ENCODE measurements at places on chromosomes 16 and 17.
A peak's percentile ranks its signal among the peaks of the same experiment; 100 is the strongest.

- ATAC-seq = no peak
Measured at GRCh38 chr17:75664099-75664549, 2.8 kb downstream of the RECQL5 start.

DNA sequence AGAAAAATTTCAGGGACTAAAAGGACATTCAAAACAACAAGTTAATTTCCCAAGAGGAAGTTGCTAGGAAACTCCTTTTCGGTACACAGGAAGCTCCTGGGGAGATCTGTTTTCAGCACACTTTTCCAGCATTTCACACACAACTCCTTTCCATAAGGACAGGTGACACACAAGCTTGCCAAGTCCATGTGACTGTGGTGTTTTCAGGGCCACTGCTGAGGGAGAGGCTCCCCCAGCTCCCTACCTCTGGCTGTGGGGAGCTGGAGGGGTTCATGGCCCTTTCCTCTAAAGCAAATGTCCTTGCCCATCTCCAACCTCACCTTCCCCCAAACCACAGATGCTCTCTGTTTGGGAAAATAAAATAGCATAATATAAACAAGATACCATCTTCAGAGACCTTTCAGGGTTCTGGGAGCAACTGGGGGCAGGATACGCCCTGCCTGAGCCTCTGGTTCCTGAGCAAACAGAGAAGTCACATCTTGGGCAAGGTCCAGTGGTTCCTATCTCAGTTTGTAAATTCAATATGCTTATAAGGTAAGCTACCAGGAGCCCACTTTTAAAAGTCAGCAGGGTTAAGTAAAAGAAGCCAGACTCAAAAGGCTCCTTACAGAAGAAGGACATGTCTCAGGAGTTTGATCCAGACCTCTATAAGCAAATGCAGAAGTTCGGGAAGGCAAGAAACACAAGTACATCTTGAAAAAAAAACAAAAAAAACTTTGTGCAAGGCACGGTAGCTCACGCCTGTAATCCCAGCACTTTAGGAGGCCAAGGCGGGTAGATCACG is 3.0 kb downstream of the PDZD9 start:
- ATAC-seq = no peak

GRCh38 chr17:45851464-45851863 is 6.8 kb downstream of the SPPL2C start:
- ATAC-seq = no peak

- ATAC-seq = no peak
Measured at GRCh38 chr17:28194382-28194781, 124.6 kb upstream of the TMEM97 start.

DNA sequence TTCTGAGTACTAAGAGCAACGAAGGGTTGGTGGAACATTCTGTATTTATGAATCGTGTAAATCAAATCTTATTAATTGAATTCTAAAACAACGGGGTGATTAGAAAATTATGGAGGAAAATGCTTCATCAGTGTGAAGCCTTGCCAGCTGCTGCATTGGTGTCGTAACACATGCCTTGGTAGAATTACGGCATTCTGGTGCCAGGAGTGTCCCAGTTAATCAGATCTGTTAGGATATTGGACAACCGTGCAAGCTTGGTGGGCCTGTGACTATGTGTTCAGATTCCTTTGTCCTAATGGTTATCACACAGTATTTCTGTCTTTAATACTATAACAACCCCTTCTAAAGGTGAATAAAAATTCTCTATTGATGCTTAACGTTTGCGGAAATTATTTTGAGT is 44.2 kb upstream of the TANC2 start:
- no peak for ATAC-seq

DNA sequence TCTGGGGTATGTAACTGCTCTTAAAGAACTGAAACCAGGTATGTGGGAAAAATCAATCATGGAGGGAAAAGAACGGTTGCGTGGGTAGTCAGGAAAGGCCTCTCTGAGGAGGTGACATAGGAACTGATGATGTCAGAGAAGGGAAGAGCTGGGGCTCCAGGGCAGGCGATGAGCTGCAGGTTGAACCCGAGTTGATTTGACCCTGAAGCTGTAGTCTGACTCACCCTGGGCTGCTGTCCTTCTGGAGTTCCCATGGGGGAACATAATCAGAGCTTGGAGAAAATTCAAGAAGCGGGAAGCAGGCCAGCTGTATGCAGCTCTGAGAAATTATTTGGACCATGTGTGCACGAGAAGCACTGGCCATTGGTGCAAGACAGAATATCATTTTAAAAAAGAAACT is 16.7 kb downstream of the SLC6A2 start:
- peak; percentile 69 for ATAC-seq

DNA sequence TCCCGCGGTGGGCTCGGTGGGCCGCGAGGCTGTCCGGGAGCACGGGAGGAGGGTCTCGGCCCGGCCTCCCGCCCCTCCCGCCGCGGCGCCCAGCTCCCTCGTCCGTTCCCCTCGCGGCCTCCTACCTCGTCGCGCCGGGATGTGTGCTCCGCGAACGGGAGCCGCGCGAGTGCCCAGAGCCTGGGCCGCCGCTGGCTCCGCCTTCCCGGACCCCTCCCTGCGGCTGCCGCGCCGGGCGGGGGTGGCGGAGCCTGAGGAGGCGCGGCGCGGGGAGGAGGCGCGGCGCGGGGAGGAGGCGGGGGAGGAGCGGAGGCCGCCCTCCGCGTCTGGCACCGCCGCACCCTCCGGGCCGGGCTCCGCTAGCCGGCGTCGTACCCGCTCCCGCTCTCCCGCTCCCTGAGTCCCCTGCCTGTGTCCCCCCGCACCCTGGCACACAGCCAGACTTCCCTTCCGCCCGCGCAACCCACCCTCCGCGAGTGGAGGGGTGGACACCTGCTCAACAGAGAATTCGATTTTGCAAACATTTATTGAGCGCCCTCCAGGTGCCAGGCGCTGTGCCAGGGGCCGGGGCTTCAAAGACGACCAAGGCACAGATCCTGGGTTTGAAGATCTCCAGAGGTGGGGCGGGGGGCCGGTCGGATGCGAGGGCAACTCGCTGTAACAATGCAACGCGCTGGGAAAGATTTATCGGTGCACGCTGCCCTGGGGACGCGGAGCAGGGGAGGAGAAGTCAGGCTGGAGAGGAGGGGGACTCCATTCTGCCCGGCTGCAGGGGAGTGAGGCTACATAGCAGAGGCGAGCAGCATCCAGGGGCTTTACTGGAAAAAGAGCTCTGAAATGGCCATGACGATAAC is at the start of gene MPP3:
TSS of gene MPP3 (minus strand) at position 171 of the 854 bp plus-strand sequence. CDS start 1,240 bp downstream, outside the sequence.
- peak; percentile 94 for ATAC-seq

DNA sequence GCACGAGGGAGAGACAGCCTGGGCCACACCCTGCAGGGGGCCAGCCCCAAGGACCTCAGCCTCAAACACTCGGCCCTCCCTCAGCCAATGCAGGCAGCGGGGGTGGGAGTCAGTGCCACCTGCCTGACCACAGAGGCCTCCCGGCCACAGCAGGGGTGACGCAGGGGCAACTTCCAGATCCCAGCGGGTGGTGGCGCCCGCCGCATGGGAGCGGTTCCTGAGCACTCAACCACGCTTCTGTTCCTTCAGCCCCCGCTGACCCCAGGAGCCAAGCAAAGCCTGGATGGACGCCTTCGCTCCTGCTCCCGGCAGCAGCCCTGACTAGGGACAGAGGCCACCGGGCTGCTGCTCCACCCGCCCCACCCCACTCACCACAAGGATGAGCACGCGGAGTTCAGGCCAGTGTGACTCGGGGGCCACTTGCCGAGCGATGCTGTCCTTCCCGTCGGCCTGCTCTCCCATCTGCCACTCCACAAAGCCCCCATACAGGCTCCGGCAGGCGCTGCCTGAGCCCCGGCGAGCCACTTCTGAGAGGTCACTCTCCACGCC is 5.0 kb upstream of the CYBA start:
- ATAC-seq = no peak

- no peak for ATAC-seq
Measured at GRCh38 chr17:64607862-64608565, 54.1 kb downstream of the SMURF2 start.
